G401 (cell line): ENCODE measurements at places on chromosomes 12 and 14. TPM values are rescaled to one million over a fixed set of nuclear protein-coding genes. Genes with fewer than 3 reads are reported as not detected.
A peak's percentile ranks its signal among the peaks of the same experiment; 100 is the strongest.

DNA sequence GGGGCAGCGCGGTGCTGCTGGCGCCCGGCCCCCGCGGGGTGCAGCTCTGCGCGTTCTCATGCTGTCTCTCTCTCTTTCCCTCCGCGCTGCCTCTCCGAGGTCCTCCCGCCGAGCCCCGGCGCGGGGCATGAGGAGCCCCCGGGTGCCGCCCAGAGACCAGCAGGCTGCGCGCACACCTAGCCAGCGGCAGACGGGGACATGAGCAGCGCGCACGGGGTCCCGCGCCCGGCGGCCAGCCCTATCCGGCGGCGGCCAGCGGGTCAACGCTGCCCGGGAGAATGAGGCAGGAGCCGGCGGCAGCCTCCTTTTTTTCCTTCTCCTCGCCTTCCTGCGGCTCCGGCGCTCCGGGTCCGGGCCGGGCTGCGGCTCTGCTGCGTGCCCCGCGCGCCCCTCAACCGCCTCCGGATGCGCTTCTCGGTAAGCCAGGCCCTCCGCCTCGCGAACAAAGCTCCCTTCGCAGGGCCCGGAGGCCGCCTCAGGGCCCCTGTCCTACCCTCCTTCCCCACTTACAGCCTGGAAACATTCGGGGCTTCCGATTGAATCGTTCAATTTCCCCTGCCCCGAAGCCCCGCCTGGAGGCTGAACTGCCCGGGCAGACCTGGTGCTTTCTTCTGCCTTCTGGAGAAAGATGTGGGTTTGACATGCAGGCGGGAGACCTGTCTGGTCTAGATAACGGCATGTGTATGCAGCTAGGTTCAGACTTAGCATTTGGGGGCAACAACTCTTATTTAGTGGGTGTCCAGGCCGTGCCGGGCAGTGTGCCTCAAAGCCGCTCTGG lies at the start of gene TUNAR:
Gene TUNAR (plus strand): TSS at position 72 of the 778 bp plus-strand sequence.
- no peak for DNase-seq

- DNase-seq: no peak
Measured at GRCh38 chr14:75489480-75489837, 32.8 kb upstream of the BATF start.

- DNase-seq: no peak
Measured at GRCh38 chr12:25264114-25264513, 13.4 kb upstream of the KRAS start.

- DNase-seq: no peak
Measured at GRCh38 chr12:3091382-3092241, 14.4 kb downstream of the TSPAN9 start.

GRCh38 chr12:125287155-125287847 lies 222.1 kb downstream of the AACS start:
- DNase-seq: no peak

DNA sequence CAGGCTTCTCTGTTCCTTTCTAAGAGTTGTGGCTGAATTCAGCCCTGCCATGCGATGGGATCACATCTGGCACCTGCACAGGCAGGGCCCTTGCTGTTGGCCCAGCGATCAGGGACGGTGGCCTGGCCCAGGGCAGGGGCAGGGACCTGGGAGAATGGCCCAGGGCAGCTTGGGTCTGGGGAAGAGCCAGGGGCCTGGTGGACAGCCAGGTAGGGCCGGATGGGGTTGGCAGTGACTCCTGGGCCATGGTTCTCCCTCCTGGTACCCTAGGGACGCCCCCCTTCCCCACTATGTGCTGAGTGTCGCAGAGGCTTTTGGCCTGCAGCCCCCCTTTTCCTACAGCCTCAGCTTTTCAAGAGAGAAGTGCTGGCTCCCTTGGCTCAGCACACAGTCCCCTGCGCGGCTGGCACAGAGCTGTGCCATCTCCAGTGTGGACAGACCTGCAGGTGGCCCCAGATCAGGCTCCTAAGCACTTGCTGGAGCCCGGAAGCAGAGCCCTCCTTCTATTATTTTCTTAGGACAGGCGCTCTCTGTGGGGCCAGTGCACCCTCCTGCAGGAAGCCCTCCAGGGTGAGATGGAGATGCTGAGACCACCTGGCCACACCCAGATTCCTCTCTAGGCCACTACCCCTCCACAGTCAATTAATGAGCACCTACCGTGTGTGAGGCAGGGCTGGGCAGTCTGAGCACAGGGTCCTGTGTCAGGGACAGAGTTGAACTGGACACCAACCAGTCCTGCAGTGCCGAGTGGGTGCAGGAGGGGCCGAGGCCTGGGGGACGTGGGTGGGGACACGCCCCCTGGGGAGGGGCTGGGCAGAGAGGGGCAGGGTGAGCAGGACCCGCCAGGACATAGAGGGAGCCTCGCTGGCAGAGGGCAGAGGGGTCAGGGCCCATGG lies 267.6 kb downstream of the ADGRD1 start:
- peak; percentile 8 for DNase-seq

DNA sequence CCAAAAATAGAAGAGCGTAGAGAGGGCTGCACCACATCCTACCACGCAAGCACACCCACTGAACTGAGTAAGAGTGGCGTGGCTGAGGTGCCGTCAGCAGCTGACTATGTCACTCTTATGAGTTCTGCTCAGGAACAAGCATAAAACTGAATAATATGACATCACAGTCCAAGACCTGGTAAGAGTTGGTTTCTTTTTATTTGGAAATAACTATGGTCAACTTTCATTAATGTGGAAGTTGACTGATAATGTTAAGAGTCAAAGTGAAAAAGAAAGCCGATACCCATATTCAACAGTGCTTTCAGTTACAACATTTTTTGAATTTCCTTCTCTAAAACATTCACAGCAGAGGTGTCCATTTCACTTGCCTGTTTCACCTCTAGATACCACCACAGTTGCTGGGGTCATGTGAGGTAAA lies 44.6 kb downstream of the GNS start:
- DNase-seq: no peak

- DNase-seq: no peak
Measured at GRCh38 chr12:10167599-10167998, 4.3 kb downstream of the OLR1 start.

Gene PROX2
- not detected in 2 replicates for total RNA-seq

- DNase-seq: no peak
Measured at GRCh38 chr12:121212875-121213274, 2.9 kb downstream of the P2RX4 start.

GRCh38 chr12:65941388-65941787 lies 117.1 kb downstream of the HMGA2 start:
- no peak for DNase-seq

Gene LRRC43
- not detected in 2 replicates for total RNA-seq

DNA sequence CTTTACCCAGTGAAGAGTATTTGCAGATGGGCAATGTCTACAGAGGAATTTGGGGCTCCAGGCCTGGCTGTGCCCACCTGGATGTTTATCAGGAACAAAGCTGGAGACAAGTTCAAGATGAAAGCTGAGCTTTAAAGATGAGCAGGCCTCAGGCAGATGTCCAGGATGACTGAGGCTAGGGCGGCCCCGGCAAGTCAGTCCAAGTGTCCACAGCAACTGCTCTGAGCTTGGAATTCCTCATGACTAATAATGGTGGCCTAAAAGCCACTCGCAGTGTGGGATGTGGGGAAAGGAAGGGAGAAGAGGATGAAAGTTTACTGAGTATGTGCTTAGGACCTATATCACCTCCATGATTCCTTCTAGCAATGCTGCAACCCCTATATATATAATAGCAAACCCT lies 128.2 kb upstream of the NOS1 start:
- DNase-seq: no peak

DNA sequence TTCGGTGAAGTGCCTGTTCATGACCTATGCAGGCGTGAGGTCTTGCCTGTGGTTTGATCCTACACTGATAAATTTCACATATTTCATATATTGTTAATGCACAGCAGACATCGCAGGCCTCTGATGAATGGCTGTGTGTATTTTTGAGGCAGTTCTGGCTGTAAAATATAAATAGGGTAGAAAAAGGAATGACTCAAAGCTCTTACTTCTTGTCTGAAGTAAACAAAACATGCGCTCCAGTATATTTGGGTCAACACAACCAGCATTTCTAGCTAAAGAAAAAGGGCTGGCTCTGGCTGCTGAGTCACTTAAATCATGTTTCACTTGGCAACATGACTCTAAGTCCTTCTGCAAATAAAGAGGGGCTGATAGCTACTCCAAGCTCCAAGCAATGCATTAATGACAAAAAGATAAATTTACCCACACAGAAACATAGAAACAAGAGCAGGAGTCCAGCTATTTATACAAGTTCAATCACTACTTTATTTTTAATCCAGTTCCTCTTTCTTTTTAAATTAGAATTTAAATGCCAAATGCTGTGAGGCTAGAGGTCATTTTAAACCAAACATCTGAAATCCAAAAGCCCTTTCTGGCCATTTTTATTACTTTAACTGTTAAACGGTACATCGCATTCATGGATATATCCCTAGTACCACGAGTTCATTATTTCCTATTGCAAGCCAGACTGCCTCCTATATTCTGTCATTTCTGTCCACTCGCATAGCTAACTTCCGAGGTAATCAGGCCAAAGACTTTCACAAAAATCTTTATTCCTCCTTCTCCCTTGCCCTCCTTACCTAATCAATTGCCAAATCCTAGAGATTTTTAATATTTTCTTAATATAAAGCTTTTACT lies 54.3 kb upstream of the TMCC3 start:
- DNase-seq: peak; percentile 8

GRCh38 chr12:130491421-130492357 lies 154.0 kb downstream of the PIWIL1 start:
- no peak for DNase-seq

Gene PHETA1
- 10.3 and 16.9 TPM in 2 replicates for total RNA-seq

Gene CEP290
- 5.0 and 7.7 TPM in 2 replicates for total RNA-seq

- no peak for DNase-seq
Measured at GRCh38 chr12:85626784-85627171, 209.4 kb downstream of the RASSF9 start.

Gene INSM2
- total RNA-seq: 0.17 TPM in 1 of 2 replicates, not detected in the other
